ENCODE measurements at places on chromosomes 16 and 17.
A peak's percentile ranks its signal among the peaks of the same experiment; 100 is the strongest.

- peak; percentile 42 for DNase-seq
These were observed 121.3 kb downstream of the METRNL start for GRCh38 chr17:83200751-83201150.

DNA sequence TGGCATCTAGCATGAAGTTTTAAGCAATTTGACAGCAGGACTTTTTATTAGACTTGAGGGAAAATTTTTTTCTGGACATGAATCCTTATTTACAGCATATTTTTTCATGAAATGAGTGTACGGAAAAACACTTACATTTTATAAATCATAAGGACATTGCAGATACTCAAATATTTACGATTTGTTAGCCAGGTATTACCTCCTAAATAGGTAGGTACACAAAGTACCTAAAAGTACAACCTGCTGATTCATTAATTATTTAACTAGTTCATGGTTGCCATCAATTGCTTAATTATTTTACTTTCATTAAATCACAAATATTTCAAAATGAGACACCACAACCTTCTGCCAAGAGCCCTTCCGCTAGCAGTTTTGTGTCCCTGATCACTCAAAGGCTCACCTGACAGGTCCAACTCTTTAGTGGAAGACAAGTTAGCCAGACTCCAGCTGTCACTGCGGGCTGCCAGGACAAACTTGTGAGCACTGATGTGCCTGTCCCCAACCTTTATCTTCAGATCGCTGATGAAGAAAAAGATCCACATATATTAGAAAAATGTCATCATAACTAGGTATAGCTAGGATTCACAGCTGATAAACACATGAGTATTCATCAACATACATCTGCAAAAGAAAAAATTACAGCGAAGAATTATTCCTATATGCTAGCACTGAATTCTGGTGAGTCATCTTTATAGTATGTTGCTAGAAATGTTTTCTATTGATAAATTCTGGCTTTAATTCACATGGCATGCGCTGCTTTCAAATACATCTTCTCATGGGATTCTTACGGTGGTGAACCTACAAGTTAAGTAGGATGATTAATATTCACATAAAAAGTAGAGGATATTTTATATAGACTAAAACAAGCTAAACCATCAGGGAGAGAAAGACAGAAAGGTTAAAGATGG lies 28.2 kb downstream of the ANKFY1 start:
- peak; percentile 46 for DNase-seq

- peak; percentile 75 for DNase-seq
These were observed 18.7 kb upstream of the RFFL start for GRCh38 chr17:35082073-35082657.

DNA sequence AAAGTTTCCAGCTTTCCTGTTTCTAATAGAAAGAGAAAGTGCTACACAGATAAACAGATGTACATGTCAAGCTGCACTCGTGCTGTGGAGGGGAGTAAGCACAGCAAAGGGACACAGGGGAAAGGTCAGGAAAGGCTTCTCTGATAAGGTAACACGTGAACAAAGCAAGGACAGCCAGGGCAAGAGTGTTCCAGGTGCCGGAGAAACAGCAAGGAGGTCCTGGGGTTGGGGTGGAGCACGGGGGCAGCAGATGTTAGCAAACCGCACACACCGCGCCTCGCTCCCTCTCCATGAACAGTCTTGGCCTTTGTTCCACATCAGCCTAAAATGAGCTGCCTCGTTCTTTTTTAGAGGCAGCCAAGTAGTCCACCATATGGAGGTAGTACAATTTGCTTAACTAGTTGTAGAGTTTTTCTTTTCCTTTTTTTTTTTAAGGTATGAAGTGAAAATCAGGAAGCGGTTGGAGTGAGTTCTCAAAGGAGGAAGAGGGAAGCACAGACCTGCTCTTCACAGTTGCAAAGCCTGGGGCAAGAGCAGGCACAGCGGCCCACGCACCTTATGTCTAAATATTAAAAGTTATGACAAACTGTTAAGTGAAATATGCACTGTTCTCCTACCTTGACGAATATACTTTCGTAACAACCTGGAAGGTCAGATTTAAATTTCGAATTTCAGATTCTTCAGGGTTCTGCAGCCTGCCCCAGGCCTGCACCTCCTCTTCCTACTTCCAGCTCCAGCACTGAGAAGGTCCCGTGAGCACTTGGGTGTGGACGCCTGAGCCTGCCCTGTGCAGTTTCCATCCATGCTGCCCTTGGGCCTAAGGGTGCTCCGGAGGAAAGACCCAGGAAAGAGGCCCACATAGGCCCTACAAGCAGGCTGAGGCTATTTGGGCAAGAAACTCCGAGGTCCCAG lies 41.5 kb upstream of the RPH3AL start:
- DNase-seq, result no peak

DNA sequence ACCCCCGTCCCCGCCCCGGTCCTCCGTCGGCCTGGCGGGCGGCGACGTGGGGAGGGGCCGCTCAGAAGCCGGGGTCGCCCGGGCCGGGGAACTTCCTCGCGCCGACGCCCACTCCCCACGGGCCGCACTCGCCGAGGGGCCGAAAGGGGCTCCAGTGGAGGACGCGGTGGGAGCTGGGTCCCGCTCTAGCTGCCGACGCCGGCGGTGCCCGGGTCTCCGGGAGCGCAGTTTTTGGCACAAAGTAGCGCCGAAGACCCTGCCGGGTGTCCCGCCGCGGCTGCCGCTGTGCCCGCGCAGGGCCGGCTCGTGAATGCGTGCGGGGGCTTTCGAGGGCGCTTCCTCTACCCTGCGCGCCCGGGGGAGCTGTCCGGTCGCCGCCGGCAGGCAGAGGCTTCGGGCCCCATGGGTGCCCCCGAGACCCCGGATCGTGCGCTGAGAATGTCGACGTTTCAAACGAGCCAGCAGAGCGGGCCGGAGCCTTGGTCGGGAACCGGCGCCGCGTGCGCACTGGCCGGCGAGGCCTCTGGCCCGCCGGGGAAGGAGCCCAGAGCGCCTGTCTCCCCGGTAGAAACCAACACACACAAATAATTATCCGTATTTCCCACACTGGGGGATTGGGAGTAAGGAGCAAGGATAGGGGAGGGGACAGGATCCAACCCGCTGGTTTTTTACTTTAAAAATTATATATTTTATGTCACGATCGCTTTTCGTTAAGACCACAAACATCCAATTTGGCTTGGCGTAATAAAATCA lies 46.6 kb upstream of the SLC38A10 start:
- no peak for DNase-seq

GRCh38 chr16:81318711-81319110 lies 3.9 kb downstream of the GAN start:
- no peak for DNase-seq

GRCh38 chr16:25493136-25493811 lies 198.5 kb upstream of the HS3ST4 start:
- no peak for DNase-seq

- DNase-seq, result peak; percentile 15
These were observed 10.2 kb upstream of the EIF1 start for GRCh38 chr17:41678411-41678906.

DNA sequence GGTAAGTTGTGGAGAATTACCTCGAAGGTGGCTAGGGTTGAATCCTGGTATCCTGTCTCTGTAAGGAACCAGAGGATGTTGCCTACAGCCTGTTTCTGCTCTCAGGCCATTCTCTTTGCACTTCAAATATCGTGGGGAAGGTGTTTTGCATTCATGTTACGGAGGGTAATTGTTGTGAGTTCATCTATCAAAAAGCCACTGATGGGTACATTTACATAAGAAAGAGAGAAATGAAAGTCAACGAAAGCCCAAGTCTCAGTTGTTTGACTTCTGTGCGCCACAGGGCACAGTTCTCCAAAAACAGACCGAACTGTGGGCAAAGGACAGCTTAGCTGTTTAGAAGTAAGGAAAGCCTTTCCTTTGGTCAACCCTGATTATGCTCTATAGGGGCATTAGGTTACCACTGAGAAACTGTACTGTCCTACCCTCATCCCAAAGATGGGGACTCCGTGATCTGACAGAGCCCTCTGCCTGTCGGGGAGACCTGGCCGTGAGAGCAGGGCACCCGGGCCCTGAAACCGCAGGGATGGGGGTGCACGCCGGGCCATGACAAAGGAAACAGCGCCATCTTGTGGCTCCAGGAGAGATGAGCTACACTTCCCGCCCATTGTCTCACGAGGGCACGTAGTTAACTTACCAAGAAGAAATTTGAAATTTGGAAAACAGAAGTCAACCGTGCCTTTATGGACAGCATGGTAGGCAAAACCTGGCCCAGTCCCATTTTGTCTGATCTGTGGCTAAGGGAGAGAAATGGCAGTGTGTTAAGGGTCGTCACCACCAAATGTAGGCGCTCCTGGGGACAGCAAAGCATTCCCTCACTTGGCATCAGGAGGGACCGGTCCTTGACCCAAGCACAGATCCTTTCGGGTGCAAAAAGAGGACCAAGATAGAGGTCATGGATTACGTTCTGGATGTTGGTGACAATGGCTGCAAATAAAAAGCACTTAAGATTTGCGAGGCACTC lies 74.5 kb upstream of the DYNLRB2 start:
- DNase-seq, result peak; percentile 16

- DNase-seq, result no peak
These were observed 36.9 kb upstream of the WSB1 start for GRCh38 chr17:27257031-27257357.

- no peak for DNase-seq
These were observed 22.3 kb downstream of the HAPSTR1 start for GRCh38 chr16:9113707-9114106.

- no peak for DNase-seq
These were observed 17.7 kb upstream of the SLC12A3 start for GRCh38 chr16:56847173-56847910.

DNA sequence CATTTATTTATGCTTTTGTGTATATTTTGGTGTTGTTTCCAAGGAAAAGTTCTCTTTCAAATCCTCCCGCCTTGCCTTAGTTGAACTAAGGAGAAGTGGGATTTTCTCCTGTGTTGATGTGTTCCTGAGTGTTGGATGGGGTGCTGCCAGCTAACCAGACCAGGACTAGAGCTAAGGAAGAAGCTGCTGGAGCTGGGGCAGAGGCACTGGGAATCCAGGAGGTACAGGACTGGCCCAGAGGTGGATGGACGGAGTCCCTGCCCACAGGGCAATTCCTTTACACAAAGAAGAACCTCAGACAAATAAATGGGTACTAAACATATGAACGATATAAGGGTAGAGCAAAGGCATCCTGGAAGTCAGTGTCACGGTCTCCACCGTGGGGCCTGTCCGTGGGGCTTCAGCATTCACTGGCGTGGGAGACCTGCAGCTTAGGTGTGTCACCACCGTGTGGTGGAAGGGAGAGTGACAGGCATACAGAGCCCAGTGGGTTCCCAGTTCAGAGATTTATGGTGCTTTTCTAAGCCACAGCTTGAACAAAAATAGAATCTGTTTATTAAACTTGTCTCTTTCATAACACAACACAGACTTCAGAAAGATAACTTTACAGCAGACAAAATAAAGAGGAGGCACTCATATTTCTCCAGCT lies 270.7 kb downstream of the NTN1 start:
- peak; percentile 34 for DNase-seq

DNA sequence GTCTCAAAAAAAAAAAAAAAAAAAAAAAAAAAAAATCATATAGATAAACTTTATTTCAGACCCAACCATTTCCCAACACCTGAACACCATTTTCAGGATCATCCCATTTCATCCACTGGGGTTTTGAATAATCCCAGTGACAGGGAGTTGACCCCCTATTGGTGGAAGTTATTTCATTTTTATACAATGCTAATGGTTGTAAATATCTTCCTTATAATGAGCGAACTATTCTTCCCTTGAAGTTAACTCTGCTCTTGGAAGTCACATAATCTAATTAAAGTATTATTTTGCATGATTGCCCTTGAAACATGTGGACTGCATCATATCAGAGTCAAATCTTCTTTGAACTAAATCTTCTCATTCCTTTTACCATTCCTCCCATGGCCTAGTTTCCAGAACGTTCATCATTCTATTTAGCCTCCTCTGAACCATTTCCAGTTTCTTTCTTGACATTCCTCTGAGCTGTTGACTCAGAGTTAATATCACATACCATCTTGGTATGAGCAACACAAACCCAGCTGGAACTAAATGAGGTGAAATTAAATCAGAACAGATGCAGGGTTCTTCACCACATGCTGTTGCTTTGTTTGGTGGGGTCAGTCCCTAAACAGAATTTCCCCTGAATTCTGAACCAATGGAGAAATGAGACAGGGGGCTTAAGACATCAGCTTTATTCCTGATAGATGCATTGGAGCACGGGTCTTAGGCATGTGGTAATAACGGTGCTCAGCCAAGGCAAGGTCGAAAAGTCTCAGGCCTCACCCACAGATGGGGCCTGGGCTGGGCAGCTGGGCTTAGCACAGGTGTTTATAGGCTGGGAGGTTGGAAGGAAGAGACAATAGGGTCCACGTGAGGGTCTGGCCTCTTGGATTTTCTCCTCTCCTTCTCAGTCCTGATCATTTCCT lies 8.9 kb downstream of the HSD17B2 start:
- DNase-seq, result peak; percentile 68

GRCh38 chr16:15607700-15608396 lies 35.1 kb downstream of the MARF1 start:
- DNase-seq, result peak; percentile 45

DNA sequence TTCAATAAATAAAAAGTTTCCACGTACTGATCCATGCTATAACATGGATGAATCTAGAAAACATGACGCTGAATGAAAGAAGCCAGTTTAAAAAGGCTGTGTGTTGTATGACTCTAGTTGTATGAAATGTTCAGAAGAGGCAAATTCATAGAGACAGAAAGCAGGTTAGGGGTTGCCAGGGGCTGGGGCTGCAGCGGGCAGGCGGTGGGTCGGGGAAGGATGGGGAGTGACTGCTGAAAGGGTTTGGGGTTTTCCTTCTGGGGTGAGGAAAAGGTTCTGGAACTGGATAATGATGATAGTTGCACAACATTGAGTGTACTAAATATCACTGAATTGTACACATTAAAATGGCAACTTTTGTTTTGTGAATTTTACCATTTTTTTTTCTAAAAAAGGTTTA lies 36.3 kb downstream of the NOL11 start:
- DNase-seq, result no peak

GRCh38 chr17:72077326-72077960 lies 43.4 kb upstream of the SOX9 start:
- no peak for DNase-seq

- no peak for DNase-seq
These were observed 9.7 kb upstream of the ZC3H7A start for GRCh38 chr16:11806721-11807120.
